ENCODE measurements at places on chromosomes 7 and 10. TPM values are rescaled to one million over a fixed set of nuclear protein-coding genes. Genes with fewer than 3 reads are reported as not detected.

The THNSL1 gene
- polyA plus RNA-seq, result 7.3 TPM

The CHST3 gene
- polyA plus RNA-seq, result not detected

The AKR1E2 gene
- 1.5 TPM for polyA plus RNA-seq

The RAPGEF5 gene
- not detected for polyA plus RNA-seq

The THSD7A gene
- polyA plus RNA-seq, result not detected

The PALS2 gene
- polyA plus RNA-seq, result 9.4 TPM

The EPDR1 gene
- 0.32 TPM for polyA plus RNA-seq

The ANKRD7 gene
- polyA plus RNA-seq, result not detected

The LIPF gene
- not detected for polyA plus RNA-seq

The VWA2 gene
- not detected for polyA plus RNA-seq
